NCI-H1694 treated with DMSO at 0.1 percent for 48 hours (cell line): ENCODE measurements at places on chromosomes 1 and 21.
A peak's percentile ranks its signal among the peaks of the same experiment; 100 is the strongest.

GRCh38 chr1:43937179-43937865, 3.7 kb downstream of the ARTN start:
- DNase-seq = no peak

DNA sequence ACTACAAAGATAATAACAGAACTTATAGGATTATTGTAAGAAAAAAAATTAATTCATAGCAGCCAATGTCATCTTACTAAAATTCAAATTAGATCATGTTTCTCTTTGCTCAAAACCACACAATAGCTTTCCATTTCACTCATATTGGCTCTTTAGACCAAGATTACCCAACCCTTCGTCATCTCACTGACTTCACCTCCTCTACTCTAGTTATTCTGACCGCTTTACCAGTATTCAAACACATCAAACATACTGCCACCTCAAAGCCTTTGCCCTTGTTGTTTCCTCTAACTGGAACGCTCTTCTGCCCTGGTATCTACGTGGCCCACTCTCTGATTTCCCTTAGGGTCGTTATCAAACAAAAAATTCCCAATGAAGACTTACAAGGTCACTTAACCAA, 1.7 kb downstream of the ANGPTL3 start:
- DNase-seq = no peak

DNA sequence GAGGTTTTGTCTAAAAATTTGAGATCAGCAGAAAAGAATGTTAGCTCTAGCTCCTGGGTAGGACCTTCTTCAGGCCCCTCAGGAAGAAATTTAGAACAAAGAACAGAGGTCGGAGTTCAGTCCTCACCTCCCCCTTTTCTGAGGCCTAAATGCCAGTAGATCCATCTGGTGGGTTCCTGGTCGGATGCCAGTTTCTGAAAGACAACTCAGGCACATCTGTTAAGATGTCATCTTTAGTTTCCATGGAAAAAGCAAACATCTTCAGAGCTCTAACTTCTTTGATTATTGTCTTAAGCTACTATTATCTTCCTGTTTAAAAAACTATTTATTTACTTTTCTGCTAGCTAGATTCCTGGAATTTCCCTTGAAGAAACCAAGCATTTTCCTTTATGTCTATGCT, 37.1 kb upstream of the USP25 start:
- DNase-seq = no peak

GRCh38 chr1:97632075-97632474, 288.8 kb downstream of the DPYD start:
- DNase-seq = no peak

DNA sequence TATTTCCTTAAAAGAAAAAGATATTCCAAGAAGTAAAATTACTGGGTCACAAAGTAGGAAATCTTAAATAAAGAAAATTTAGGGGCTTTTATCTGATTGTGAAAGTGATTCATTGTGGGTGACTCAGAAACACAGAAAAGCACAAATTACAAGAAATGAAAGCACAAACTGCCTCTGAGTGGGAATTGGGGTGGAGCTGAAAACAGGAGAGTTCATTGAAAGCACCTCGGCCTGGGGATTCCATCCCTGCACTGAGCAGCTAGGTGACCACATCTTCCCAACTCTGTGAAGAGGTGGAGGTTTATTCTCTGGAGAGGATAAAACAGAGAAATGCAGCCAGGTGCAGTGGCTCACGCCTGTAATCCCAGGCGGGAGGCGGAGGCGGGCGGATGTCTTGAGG, 7.4 kb downstream of the GJA4 start:
- DNase-seq = no peak

DNA sequence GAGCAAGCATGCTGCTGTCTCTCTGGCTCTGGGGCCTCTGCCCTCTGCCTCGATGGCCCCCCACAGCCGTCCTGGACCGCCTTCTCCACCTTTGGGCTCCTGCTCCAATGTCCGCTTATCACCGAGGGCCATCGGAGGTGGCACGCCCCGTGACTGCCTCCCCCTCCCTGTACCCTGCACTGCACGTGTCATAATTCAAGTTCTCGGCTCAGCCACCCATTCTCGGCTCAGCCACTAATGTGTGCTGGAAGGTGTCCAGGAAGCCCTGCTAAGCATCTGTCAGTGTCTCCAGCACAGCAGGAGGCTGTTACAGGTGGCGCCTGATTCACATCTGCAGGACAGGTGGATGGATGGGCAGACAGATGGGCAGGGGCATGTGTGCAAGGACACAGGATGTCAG, 45.5 kb downstream of the TP73 start:
- peak; percentile 93 for DNase-seq

DNA sequence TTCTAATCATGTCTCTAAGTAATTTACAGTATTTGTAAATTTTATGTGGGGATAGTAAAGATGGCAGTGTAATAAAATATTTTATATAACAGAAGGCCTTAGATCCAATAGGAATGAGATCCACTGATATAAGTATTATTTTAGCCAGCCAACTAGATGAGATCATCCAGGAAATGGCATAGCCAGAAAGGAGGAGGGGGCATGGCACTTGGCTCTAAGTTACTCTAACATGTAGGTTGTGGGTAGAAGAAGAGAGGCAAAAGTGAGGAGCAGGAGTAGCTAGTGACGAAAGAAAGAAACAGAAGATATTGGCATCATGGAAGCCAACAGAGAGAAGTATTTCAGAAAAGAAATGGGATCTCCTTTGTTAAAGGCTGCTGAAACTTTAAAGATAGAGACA, 426.1 kb downstream of the PTPRC start:
- no peak for DNase-seq

- no peak for DNase-seq
Observed at GRCh38 chr1:21961337-21961736, 15.5 kb upstream of the CELA3B start.

DNA sequence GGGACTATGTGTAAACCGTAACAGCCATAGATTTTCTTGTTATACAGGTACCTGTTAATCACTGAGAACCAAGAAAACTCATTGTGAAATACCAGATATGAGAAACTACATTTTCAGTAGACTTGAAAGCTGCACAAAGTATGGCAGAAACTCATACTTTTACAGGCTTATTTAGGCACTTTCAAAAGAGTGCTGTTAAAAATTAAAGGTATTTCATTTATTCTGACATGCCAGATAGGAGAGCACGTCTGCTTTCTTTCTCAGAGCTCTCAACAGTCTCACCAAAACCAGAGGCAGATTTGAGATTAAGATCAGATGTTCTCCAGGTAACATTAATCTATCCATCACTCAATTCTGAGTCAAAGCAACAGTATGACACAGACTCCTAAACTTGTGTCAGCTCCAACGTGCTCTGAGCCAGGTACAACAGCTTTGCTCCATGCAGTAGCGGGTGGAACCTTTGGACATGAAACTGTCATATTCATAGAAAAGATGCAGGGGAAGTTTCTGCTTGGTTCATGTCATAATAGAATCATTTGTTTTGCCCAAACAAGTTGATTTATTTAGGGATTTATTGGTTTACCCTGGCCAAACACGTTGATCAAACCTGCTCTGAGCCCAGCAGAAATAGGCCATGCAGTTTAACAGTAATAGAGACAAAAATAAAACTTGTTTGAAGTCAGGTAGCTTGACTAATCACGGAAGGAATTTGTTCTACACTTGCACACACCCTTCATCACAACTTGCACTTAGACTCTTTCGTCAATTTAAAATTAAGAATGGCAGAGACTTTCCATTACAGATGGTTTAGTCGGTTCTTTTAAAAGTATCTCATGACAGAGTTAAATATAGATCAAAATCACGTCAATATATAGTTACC, 20.8 kb upstream of the TSNAX start:
- no peak for DNase-seq

DNA sequence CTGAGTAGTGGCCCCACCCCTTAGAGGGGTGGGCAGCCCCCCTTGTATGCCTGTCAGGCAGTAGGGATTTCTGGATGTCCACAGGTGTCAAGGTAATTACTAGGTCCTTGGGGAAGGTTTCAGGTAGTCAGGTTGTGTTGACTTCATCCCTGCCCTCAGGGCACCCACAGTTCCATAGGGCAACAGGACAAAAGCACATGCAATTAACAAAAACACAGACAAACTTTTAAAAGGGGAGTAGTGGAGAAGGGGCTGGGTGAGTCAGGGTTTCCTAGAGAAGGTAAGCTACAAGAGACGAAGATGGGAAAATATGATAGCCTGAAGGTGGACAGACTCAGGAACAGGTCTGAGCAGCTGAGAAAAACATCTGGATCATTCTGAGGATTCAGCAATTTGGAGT, 14.1 kb downstream of the KRTCAP2 start:
- no peak for DNase-seq

GRCh38 chr1:7526196-7526866, 244.8 kb upstream of the VAMP3 start:
- no peak for DNase-seq

DNA sequence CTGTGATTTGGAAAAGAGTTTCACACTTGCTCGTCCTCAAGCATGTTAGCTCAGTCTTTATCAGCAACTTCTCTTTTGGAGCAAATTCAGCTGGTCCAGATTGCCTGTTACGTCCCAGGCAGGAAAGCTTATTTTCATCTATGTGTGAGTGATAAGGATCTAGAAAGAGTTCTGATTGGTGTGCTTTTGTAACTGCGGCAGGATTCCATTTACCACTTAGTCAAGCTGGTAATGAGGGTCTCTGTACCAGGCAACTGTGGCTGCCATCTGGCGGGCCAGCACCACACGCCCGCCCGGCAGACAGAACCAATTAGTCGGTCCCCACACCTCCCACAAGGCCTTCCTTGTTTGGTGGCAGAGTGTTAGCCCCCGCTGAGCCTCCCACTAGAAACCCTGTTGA, 21.0 kb downstream of the C1orf87 start:
- DNase-seq = peak; percentile 6

GRCh38 chr1:239893127-239893731, 198.5 kb upstream of the FMN2 start:
- DNase-seq = no peak

DNA sequence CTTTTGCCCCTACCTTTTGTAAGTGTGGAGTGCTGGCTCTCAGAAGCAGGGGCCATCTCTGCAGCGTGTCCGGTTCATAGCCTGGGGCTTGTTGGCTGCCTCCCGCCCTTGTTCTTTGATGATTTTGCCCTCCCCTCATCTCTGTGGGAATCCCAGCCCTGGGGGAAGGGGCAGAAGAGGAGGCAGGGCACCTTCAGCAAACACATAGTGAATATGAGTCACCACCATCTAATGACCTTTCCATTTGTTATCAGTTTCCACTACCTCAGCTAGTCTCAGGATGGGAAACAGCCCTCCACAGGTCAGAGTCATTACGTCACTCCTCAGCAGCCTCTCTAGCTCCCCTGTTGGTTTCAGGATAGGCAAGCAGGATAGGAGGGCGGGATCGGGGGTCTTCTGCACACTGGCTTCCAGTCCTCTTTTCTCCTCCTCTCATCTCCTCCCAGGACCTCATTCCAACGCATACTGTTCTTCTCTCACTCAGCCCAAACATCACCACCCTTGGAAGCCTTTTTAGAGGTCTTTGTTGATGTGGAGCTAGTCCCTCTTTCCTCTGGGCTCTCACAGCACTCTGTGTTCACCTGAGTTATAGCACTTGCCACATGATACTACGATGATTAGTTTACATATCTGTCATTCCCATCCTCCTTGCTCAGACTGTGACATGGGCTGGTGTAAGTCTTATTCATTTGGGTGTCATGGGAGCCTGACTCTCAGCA, 15.8 kb downstream of the GADD45A start:
- DNase-seq = no peak

GRCh38 chr1:152817309-152817708, 5.5 kb downstream of the LCE1B start:
- no peak for DNase-seq

DNA sequence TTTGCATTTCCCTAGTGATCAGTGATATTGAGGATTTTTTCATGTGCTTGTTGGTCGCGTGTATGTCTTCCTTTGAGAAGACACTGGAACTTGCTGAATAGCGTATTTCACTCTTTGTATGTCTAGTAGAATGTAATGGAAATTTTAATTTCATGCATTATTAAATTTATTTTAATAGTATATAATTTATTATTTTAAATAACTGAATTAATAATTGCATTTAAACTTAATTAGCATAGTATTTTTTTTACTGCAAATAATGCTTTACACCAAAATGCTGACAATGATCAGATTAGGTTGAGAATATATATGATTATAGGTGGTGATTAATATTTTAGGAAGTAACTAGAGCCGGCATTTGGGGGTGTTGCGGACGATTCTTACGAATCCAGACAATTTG, 10.5 kb upstream of the MTARC1 start:
- no peak for DNase-seq

DNA sequence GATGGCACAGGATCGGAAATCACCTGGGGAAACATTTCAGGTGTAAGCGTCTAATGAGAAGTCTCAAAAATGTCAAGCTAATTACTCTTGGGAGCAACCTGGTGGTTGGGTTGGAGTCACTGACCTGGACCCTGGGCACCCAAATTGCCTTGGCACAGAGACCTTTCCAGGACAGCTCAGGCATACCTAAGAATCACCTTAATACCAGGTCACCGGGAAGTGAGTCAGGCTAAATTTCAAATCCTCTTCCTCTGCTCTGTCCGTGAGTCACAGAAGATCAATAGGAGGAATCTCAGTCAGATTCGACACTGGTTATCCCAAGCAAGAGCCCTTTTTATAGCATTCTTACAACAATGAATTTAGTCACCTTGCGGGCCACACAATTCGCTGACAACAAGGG, 179.6 kb upstream of the CAMK1G start:
- no peak for DNase-seq

- DNase-seq = no peak
Observed at GRCh38 chr1:181763736-181764135, 280.4 kb downstream of the CACNA1E start.

GRCh38 chr1:37914719-37915475, 32.0 kb downstream of the INPP5B start:
- DNase-seq = no peak

- peak; percentile 74 for DNase-seq
Observed at GRCh38 chr1:109649491-109649914, 6.4 kb upstream of the GSTM4 start.

DNA sequence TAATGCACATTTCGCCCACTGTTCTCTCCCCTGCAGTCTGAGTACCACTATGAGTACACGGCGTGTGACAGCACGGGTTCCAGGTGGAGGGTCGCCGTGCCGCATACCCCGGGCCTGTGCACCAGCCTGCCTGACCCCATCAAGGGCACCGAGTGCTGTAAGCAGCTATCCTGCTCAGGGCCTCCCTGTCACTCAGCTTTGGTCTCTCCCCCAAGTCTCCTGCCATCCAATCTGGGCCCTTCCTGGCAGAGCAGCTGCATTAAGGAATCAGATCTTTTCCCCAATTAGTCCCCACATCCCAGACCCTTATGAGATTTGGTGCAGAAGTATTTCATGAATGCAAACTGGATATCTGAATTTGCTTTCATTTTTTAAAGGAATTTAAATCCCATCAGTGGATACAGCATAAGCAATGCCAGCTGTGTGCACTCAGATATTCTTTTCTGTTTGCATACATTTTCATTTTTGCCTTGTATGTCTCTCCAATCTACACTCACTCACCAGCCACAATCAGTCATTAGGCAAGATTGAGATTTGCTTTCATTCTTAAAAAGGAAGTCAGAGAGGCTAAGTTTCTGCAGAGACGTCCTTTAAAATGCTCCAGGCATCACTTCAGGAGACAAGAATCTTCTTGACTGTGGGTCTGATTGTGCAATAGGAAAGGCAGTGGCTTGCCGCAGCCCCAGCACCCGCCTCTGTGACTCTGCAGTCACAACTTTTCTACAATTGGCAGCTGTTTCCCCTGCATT, 48.1 kb downstream of the ELAPOR1 start:
- no peak for DNase-seq
